ENCODE measurements at places on chromosomes 12 and 14.

DNA sequence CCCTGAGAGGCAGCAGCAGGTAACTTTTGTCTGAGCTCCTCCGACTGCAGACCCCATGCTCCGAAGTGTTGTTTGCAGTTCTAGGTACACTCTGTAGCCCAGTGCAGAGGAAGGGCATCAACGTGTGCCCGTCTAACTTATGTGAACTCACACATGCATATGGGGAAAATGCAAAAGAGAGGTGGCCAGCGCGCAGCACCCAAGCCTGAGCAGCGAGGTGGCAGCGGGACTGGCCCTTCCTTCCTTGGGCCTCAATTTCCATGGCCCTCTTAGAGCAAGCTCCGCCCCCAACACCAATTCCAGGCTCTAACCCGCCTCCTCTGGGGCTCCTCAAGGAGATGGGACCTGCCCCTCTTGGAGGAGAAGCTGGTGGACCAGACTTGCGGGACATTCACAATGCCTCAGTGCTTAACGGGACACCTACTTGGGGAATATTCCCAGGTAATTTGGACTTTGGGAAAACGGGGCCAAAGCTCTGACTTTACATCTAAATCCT lies 27.7 kb downstream of the GPR68 start:
- DNase-seq = no peak

GRCh38 chr14:67538501-67538900 lies 5.4 kb downstream of the PLEKHH1 start:
- DNase-seq = no peak

DNA sequence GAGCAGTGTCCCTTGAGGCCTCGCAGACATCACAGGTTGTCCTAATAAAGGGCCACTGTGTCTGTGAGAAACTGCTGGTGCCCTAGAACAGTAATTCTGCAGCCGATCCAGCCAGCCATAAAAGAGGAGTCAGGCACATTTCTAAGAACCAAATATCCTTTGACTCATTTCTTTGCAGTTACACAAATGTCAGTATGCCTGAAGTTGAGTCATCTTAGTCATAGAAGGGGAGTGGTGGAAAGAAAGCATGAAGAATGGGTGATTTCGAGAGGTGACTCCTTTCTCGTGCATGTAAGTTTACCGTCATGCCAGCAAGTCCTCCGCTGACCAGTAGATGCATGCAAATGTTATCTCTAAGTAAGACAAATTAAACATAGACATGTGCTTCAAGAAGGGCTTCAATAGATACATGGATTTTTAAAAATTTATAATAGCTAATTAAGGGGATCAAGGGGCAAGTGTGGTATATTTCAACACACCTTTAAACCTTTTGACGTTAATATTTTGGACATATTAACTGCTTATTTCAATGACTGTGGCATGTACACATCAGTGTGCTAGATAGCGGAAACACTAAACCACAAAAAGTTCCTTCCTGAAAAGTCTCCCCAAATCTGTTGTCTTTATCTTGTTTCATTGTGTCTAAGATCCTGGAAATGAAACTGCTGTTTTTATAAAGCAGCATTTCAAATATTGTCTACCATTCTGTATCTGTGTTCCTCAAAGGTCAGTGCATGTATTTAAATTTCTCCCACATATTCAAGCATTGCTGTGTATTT lies 497.4 kb downstream of the NPAS3 start:
- no peak for DNase-seq

GRCh38 chr12:114767906-114768722 lies 84.1 kb upstream of the TBX3 start:
- no peak for DNase-seq

DNA sequence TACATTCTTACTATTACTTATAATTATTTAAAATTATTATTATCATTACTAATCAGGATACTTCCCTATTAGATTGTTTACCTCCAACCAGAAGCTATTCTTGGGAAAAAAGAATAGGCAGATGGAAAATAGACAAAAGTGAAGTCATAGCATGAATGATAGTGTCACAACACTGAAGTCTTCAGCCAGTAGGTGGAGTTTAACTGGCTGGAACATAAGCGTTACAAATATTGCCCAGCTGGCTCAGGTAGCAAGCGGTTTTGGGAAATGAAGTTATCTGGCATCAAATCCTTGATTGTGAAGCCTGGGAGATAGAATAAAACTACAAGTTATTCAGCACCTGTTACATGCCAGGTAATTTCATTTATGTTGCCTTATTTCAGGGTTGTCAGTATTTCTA lies 762.9 kb downstream of the C12orf50 start:
- no peak for DNase-seq

GRCh38 chr12:79378496-79378895 lies 312.3 kb downstream of the PAWR start:
- no peak for DNase-seq

Data from suprapubic skin (tissue), 4 donors.